ENCODE measurements at places on chromosomes 4 and X.

DNA sequence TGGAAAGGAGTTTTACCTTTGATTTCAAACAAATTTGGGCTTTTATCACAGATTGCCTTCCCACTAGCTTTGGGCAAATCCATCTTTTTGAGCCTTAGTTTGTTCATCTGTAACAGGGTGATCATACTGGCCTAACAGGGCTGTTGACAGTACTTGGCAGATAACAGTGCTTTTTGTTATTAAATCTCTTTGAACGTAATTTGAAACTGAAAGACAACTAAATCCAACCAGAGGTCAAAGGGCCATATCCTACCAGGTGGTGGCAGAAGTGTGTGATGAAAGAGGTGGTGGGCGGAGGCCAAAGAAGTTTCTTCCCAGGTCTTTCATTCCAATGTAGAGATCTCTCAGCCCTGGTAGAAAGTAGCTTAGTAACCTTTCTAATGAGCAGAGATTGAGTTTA lies 35.2 kb upstream of the TADA2B start:
- no peak for DNase-seq

DNA sequence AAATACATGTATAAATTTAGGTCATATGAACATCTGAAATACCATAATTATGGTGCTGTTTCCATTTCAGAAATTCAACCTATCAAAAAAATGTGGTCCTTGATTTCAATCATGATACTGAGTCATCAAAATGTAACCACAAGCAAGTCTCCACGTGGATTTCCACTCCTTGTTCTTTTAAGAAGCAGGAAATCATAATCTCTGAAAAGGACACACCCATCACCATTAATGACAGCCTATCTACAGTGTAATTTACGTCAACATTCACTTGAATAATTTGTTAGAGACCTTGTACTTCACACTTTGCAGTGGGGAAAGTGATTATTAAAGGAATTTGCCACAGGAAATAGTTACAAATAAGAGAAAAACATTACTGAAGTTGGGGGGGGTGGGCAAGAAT lies 17.7 kb upstream of the SLC7A11 start:
- DNase-seq, result no peak

DNA sequence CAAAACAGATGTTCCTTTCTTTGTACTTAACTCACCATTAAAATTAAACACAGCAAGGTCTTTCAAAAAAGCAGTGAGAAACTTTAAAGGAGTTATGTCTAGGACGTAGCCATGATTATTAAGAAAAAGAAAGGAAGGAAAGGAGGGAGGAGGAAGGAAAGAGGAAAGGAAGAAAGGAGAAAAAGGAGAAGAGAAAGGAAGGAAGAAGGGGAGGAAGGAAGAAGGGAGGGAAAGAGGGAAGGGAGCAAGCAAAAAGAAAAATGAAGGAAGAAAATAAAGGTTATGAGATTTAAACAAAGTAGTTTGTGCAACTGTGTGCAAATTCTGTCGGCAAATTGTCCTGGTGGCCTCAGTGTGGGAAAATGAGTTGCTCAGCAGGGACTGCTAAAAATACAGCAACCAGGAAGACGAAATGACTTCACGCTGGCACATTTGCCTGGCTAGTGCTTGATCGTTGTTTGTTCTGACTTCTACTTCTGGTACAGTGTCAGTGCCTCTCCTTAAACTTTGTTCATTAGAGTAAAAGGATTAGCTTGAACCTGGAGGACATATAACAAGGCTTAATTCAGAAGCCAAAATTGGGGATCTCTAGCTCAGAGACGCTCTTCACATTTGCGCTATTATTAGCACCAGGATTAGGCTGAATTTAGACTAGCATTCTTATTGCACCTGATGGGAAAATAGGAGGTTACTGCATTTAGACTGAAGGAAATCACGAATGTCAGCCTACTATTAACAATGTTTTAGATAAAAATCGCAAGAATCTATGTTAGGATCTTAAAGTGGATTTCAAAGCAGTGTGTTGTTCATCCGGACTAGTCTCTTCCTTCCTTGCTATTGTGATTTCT lies 81.2 kb downstream of the DCK start:
- no peak for DNase-seq

- DNase-seq, result no peak
Measured at GRCh38 chr4:95217197-95217596, 331.6 kb downstream of the UNC5C start.

GRCh38 chr4:68368691-68369131 lies 18.8 kb upstream of the YTHDC1 start:
- DNase-seq, result no peak

DNA sequence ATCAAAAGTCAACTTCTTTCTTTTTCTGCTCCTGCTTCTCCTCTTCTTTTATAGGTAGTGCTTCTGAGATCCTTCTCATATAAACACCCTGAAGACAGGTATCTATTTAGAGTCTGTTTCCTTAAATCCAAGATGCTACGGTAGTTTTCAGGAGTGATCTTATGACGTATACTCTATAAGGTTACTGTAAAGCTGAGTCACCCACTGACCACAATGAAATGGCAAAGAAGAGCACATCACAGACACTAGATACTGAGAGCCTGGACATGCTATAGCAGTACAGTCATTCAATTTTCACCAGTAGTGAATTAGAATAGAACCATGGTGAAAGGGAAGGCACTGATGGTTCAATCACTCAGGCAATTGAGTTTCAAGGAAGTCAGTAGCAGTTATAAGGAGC lies 412.5 kb downstream of the ADAM29 start:
- DNase-seq, result no peak

DNA sequence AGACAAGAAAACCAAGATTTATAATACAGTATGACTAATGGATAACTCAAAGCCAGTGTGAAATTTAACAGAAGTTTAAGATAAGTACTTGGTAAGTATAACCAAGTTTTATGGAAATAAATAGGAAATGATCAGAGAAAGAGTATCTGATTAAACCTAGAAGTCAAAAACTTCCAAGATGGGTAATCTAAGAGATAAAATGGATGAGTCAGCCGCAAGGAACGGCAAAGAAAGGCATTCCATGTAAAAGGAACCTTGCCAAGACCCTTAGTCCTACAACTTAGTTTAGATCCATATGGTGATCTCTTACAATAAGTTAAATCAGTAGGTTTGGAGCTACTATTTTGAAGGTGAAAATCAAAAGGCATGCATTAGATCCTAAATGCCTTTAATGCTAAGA lies 34.8 kb downstream of the LIN54 start:
- DNase-seq, result no peak

GRCh38 chrX:84710611-84711010 lies 208.4 kb upstream of the HDX start:
- DNase-seq, result no peak

- no peak for DNase-seq
Measured at GRCh38 chr4:119244344-119244743, 31.8 kb downstream of the USP53 start.

GRCh38 chrX:46757052-46757451 lies 1.9 kb downstream of the SLC9A7 start:
- no peak for DNase-seq

- no peak for DNase-seq
Measured at GRCh38 chrX:123222920-123223319, 38.8 kb downstream of the GRIA3 start.

- no peak for DNase-seq
Measured at GRCh38 chr4:8835521-8836365, 35.9 kb downstream of the HMX1 start.

DNA sequence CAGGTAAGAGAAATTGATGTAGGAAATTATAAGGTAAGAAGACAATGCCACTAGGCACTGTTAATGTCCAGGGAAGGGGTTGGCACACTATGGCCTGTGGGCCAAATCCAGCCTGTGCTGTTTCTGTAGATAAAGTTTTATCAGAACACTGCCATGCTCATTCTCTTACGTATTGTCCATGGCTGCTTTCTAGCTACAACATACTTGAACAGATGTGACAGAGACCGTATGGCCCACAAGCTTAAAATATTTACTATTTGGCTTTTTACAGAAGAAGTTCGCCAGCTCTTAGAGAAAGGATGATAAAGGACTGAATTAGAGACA lies 168.0 kb downstream of the CDS1 start:
- DNase-seq, result no peak

DNA sequence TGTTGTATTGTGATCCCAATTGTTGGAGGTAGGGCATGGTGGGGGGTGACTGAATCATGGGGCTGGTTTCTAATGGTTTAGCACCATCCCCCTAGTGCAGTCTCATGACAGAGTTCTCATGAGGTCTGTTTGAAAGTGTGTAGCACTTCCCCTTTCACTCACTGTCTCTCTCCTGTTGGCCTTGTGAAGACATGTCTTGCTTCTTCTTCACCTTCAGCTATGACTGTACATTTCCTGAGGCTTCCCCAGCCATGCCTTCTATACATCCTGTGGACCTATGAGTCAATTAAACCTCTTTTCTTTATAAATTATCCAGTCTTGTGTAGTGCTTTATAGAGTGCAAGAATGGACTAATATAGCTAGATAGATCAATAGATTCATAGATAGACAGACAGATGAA lies 230.0 kb downstream of the MAGEE1 start:
- DNase-seq, result no peak

DNA sequence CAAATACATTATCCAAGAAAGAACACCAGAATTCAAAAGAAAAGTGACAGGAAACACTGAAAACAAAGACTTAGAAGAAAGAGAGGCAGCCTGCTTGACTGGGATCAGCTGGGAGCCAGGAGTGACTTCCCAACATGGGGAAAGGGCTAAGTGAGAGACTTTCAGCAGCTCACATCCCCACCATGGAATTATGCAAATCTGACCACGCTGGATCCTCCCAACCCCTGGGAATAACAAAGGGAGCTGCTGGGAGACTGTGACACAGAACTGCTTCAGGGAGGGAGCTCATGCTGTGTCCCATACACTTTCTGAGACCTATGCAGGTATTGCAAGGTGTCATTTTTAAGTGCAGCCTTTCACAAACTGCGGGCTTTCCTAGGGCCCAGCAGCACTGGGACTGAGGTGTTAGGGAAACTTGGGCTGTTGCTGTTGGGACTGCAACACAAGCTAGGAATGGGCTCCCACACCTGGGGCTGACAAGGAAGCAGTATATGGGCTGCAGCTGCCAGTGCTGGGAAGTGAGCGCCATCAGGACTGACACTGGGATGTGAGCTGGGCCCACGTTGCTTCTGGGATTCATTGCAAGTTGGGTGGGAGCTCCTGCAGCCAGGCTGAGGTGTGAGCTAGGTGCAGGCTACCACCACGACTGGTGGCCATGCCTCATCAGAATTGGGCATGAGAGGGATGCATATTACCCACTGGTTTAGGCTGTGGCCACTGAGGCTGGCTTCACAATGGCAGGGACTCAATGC lies 139.1 kb downstream of the KDR start:
- no peak for DNase-seq

GRCh38 chrX:143781103-143781502 lies 60.6 kb upstream of the SPANXN2 start:
- no peak for DNase-seq

All from activated CD4-positive, alpha-beta T cell treated with anti-CD3 and anti-CD28 coated beads for 24 hours (primary cell).